Mesenchymal stem cell (in vitro differentiated cells and primary cell): ENCODE measurements at places on chromosomes 1 and 21.

GRCh38 chr1:116574581-116575291 lies 3.9 kb upstream of the CD58 start:
- DNase-seq: peak; percentile 70

- no peak for DNase-seq
Measured at GRCh38 chr1:228063251-228064191, 19.0 kb upstream of the ARF1 start.

GRCh38 chr1:46076343-46076742 lies 56.1 kb downstream of the PIK3R3 start:
- no peak for DNase-seq

GRCh38 chr1:245589316-245589715 lies 434.5 kb downstream of the KIF26B start:
- no peak for DNase-seq

DNA sequence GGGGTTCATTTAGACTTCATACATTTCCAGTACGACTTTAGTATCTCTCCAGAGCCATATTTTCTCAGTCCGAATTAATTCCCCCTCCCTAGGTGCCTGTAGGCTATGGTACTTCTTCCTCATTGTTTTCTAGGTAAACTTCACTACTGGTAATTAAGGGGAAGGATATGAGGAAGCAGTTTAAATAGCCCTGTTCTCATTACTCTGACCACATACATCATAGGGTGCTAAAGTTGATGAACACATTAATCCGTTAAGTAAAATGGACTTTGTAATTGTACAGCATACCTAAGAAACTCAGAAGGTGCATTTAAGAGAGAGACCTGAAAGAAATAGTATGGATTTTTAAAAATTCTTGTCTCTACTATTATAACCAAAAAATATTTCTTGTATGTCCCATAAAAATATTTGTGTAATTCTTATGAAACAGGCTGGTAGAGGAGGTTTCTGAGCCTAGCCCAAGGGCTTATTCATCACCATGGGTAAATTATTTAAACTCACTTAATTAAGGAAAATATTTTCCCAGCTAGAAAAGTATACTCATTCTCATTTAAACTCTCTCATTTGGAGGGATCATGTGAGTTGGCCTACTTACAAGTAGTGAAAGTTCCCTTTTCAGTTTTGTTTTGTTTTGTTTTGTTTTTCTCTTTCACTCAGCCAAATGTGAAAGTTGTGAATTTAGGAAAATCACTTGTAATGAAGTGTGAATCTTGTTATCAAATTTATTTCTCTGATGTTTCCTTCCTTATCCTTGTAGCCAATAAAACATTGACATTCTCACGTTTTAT lies 2.0 kb downstream of the PRMT6 start:
- no peak for DNase-seq

DNA sequence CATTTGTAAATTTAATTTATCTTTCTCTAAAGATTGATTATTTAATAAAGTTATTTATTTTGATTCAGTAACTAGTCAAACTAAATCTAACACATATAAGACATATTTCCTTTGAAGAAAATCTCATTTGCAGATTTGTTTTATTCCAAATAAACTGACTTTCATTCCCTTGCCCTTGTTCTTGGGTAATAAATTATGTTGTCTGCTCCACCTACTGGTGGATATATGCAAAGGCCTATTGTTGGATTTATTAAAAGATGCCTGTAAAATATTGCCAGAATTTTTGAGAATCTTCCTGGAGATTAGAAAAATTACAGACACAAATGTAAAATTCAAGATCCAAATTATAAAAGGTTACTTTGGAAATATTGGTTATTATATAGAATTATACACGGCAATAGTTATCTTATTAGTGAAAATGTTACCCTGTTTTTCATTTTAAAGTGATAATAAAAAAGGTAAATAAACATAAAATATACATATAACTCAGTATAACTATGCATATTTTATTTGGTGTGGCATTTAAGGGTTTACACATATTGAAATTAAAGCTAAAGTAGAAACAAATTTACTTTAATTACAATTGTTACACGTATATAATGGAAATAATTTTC lies 116.1 kb downstream of the SPATA17 start:
- DNase-seq: peak; percentile 33

DNA sequence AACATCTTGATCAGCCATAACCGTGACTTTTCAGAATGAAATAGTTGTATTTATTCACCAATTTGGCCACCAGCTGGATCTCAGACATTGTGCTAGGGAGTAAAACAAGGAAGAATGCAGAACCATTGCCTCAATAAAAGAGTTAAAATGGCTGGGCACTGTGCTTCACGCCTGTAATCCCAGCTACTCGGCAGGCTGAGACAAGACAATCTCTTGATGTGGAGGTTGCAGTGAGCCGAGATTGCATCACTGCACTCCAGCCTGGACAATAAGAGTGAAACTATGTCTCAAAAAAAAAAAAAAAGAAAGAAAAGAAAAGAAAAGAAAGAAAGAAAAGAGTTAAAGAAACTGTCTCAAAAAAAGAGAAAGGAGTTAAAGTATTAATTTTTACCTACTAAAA lies 199.5 kb downstream of the TPR start:
- DNase-seq: no peak

- DNase-seq: peak; percentile 51
Measured at GRCh38 chr1:203480084-203480483, 4.5 kb downstream of the PRELP start.

DNA sequence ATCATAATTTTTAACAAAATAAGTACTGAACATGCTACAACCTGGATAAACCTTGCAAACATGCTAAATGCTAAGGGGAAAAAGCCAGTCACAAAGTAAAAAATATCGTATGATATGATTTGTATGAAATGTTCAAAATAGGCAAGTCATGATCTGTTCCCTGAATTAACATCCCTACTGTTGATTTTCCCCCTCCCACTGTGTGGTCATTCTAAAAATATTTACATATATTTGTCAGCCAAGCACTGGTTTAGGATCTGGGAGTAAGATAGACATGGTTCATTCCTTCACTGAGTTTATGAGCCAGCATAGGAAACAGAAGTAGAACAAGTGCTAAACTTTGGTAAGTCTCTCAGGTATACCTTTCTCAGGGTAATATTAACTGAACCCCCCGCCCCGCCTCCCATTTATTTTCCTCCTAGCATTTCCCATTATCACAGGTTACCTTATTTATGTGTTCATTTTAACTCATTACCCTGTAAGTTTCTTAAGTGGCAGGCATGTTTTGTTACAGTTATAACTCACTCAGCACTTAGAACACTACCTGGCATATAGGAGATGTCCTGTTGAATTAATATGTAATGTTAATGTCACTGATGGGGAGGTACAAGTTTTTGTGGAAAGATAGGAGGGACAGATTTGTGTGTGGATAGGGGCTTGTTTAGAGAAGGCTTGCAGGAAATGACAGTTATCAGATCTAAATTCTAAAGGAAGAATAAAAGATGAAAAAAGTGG lies 12.3 kb downstream of the UQCRH start:
- peak; percentile 16 for DNase-seq

- DNase-seq: peak; percentile 13
Measured at GRCh38 chr1:15691434-15692032, 7.4 kb downstream of the PLEKHM2 start.

GRCh38 chr1:208043691-208044181 lies 132.8 kb upstream of the CD34 start:
- DNase-seq: no peak

DNA sequence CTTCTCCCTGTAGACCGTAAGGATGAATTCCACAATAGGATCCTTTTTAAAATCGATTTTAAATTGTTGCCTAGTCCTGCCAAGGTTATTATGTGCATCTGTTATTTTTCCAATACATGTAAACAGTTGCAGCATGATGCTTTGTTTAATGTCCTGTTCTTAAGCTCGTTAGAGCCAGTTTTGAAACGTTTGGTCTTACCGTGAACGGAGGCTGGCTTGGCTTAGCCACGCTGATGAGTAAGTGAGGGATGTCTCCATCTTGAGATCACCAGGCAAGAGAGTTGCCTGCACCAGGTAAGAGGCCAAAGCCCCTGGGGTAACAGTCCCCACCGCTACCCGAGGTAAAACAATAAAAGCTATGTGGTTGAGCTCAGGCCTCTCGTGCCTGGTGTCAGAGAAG lies 17.3 kb downstream of the CSTB start:
- DNase-seq: no peak

- DNase-seq: no peak
Measured at GRCh38 chr1:204598319-204598969, 82.2 kb downstream of the MDM4 start.

DNA sequence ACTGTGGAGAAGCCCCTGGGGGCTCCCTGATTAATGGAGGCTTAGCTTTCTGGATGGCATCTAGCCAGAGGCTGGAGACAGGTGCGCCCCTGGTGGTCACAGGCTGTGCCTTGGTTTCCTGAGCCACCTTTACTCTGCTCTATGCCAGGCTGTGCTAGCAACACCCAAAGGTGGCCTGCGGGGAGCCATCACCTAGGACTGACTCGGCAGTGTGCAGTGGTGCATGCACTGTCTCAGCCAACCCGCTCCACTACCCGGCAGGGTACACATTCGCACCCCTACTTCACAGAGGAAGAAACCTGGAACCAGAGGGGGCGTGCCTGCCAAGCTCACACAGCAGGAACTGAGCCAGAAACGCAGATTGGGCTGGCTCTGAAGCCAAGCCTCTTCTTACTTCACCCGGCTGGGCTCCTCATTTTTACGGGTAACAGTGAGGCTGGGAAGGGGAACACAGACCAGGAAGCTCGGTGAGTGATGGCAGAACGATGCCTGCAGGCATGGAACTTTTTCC lies 24.8 kb downstream of the PCSK9 start:
- DNase-seq: no peak

GRCh38 chr1:22110016-22110415 lies 32.9 kb downstream of the WNT4 start:
- DNase-seq: no peak

GRCh38 chr1:178005450-178005849 lies 35.6 kb upstream of the SEC16B start:
- DNase-seq: no peak

- no peak for DNase-seq
Measured at GRCh38 chr1:26403656-26404055, 7.0 kb upstream of the LIN28A start.

GRCh38 chr1:25529518-25530185 lies 13.8 kb upstream of the LDLRAP1 start:
- no peak for DNase-seq

- DNase-seq: no peak
Measured at GRCh38 chr1:61111084-61112004, 29.0 kb downstream of the NFIA start.

DNA sequence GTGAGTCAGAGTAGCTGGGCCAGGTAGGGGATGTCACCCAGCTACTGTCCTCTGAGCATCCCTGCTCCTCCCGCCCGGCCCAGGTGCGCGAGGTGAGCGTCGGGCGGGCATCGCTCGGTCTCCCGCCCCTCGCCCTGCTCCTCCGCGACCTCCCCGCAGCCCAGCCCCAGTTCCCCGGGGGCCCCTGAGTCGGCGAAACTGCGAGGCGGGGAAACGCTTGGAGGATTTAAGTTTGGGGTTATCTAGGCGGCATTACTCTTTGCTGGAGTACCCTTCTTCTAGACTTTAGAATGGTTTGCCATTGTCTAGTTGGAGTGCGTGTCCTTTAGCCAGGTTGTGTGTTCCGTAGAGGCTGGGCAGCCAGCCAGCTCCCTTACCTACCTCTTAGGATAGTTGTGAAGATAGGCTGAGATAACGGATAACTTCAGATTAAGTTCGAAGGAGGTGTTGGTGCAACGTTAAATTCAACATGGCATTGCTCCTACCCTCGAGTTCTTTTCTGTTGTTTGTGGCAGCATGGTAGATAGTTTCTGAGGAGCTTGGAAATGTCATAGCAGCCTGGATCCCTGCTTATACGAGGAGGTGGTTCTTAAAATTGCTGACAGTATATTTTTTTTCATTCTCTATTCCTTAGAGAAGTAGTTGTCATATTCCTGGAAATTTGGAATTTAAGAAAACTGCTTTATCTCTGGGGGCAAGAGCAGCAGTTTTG lies 697 bp downstream of the AGO3 start:
- peak; percentile 37 for DNase-seq

DNA sequence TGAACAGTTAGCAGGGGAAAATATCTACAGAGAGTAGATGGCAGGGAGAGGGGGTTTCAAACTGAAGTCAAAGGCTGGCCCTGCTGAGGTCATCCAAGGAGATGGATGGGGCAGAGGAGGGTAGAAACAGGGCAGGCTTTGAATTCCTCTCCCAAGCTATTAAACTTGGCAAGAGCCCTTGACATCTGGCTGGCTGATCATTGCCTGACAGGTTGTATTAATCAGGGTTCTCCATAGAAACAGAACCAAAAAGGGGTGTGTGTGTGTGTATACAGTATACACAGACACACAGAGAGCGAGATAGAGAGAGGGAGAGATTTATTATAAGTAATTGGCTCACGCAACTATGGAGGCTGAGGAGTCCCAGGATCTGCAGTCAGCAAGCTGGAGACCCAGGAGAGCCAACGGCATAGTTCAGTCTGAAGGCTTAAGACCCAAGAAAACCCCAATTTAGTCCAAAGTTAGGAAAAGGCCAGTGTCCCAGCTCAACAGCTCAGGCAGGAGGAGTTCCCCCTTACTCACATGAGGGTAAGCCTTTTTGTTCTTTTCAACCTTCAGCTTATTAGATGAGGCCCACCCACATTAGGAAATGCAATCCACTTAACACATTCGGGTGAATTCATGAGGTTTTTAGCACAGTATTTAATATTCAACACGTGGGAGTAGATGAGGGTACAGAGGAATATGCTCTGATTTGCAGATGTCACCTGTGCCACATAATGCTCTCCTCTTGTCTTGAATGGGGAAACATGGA lies 46.7 kb upstream of the HAO2 start:
- DNase-seq: no peak

GRCh38 chr1:65001231-65001792 lies 35.0 kb upstream of the JAK1 start:
- peak; percentile 70 for DNase-seq

DNA sequence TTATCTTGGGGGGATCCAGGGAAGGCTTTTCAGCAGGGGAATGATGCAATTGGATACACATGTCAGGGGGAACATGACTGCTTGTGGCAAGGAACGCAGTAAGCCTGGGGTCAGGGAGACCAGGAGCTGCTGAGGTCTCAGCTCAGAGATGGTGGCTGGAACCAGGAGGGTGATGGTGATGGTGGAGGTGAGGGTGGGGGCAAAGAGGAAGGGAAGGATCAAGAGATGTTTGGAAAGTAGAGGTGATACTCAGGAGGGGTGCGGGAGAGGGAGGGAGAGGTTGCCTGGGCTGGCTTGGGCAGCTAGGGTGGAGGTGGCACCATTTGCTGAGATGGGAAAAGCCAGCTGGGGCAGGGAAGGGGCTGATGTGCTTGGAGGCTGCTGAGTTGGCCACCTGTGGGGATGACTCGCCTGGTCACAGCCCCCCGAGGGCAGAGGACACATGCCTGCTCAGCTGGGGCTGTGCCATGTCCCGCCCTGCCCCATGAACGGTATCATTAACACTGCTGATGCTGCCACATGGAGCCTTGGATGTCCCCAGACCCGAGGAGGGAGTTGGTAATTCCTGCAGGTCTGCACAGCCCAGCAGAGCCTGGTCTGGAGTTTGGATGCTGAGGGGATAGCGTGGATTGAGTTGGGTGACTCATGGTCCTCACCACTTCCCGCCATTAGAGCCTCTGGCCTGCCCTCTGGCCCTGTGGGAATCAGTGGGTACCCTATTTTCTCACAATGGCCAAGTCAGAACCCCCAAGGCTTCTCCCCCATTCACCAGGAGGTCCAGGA lies 6.3 kb upstream of the PADI1 start:
- DNase-seq: peak; percentile 16
